Pericardium fibroblast (primary cell): ENCODE measurements at places on chromosomes 3 and 15. TPM values are rescaled to one million over a fixed set of nuclear protein-coding genes. Genes with fewer than 3 reads are reported as not detected.

The LHFPL4 gene
- total RNA-seq: under 0.01 TPM in 1 of 2 replicates, not detected in the other

The NFKBIZ gene
- 18.4 and 52.0 TPM in 2 replicates for total RNA-seq

The FEZF2 gene
- not detected in 2 replicates for total RNA-seq

The SNURF gene
- total RNA-seq: 0.26 and 1.5 TPM in 2 replicates

The PIGZ gene
- 3.5 and 5.5 TPM in 2 replicates for total RNA-seq

The COX17 gene
- total RNA-seq: 4.3 and 11.7 TPM in 2 replicates

The CPB1 gene
- 1.6 TPM in 1 of 2 replicates, not detected in the other for total RNA-seq

The LTF gene
- not detected in 2 replicates for total RNA-seq

The SPATA12 gene
- not detected in 2 replicates for total RNA-seq

The COL7A1 gene
- total RNA-seq: 11.7 and 14.5 TPM in 2 replicates

The KLHDC8B gene
- total RNA-seq: 23.7 and 45.9 TPM in 2 replicates

The SMCO1 gene
- total RNA-seq: not detected in 2 replicates

The PLIN1 gene
- total RNA-seq: 0.26 and 1.2 TPM in 2 replicates

The GNB5 gene
- total RNA-seq: 14.4 and 21.9 TPM in 2 replicates

The DOCK3 gene
- under 0.01 and 0.12 TPM in 2 replicates for total RNA-seq

The IL17RE gene
- 0.23 and 4.9 TPM in 2 replicates for total RNA-seq

The CRYBG3 gene
- 11.1 and 15.5 TPM in 2 replicates for total RNA-seq

The STXBP5L gene
- total RNA-seq: 0.70 TPM in 1 of 2 replicates, not detected in the other

The RARRES1 gene
- 12.7 and 26.0 TPM in 2 replicates for total RNA-seq

The STARD9 gene
- total RNA-seq: 3.2 and 3.6 TPM in 2 replicates

The ADAMTSL3 gene
- 0.26 and 4.2 TPM in 2 replicates for total RNA-seq

The DNAJA4 gene
- total RNA-seq: 1.4 and 2.5 TPM in 2 replicates

The LOXL1 gene
- total RNA-seq: 227 and 313 TPM in 2 replicates

The NT5DC2 gene
- 158 and 169 TPM in 2 replicates for total RNA-seq

The DPPA2 gene
- not detected in 2 replicates for total RNA-seq

The SEMA6D gene
- 4.1 and 4.8 TPM in 2 replicates for total RNA-seq

The IL5RA gene
- total RNA-seq: not detected in 2 replicates

The KIF7 gene
- total RNA-seq: 13.8 and 14.1 TPM in 2 replicates

The CCR5 gene
- total RNA-seq: not detected in 2 replicates

The TRIM42 gene
- not detected in 2 replicates for total RNA-seq

The OCA2 gene
- total RNA-seq: 0.12 TPM in 1 of 2 replicates, not detected in the other

The PLOD2 gene
- total RNA-seq: 104 and 160 TPM in 2 replicates

The C15orf62 gene
- 0.34 TPM in 1 of 2 replicates, not detected in the other for total RNA-seq

The KBTBD8 gene
- total RNA-seq: 1.6 and 2.9 TPM in 2 replicates

The FSTL1 gene
- 1,426 and 1,923 TPM in 2 replicates for total RNA-seq

The DPP8 gene
- 14.5 and 22.5 TPM in 2 replicates for total RNA-seq

The FANCD2OS gene
- not detected in 2 replicates for total RNA-seq

The EXD1 gene
- not detected in 2 replicates for total RNA-seq

The DPH3 gene
- 14.6 and 18.6 TPM in 2 replicates for total RNA-seq

The CRABP1 gene
- not detected in 2 replicates for total RNA-seq

The GOLGA8G gene
- not detected in 2 replicates for total RNA-seq

The AMOTL2 gene
- total RNA-seq: 188 and 284 TPM in 2 replicates

The CYP8B1 gene
- total RNA-seq: not detected in 2 replicates

The NTRK3 gene
- total RNA-seq: 0.23 TPM in 1 of 2 replicates, not detected in the other

The FBN1 gene
- total RNA-seq: 785 and 990 TPM in 2 replicates

The KCNAB1 gene
- 0.12 and 2.2 TPM in 2 replicates for total RNA-seq

The HACL1 gene
- total RNA-seq: 10.6 and 11.0 TPM in 2 replicates

The GRIP2 gene
- total RNA-seq: 0.17 TPM in 1 of 2 replicates, not detected in the other

The ZNF662 gene
- 0.82 and 1.4 TPM in 2 replicates for total RNA-seq

The LNP1 gene
- total RNA-seq: 2.6 and 3.1 TPM in 2 replicates

The ZIC1 gene
- total RNA-seq: 0.43 TPM in 1 of 2 replicates, not detected in the other

The OR5K1 gene
- not detected in 2 replicates for total RNA-seq

The LEKR1 gene
- total RNA-seq: 0.12 TPM in 1 of 2 replicates, not detected in the other

The SCN11A gene
- 0.12 and 0.26 TPM in 2 replicates for total RNA-seq

The COPG1 gene
- total RNA-seq: 157 and 220 TPM in 2 replicates

The SKOR1 gene
- under 0.01 and 0.17 TPM in 2 replicates for total RNA-seq

The GOLGA8K gene
- not detected in 2 replicates for total RNA-seq
